Islet precursor cell (in vitro differentiated cells): ENCODE measurements at places on chromosomes 5 and 9.

- no peak for DNase-seq
These were observed 2.3 kb upstream of the POMT1 start for GRCh38 chr9:131500377-131500776.

- DNase-seq: peak; percentile 63
These were observed 946 bp downstream of the ADCY2 start for GRCh38 chr5:7396713-7397454.

DNA sequence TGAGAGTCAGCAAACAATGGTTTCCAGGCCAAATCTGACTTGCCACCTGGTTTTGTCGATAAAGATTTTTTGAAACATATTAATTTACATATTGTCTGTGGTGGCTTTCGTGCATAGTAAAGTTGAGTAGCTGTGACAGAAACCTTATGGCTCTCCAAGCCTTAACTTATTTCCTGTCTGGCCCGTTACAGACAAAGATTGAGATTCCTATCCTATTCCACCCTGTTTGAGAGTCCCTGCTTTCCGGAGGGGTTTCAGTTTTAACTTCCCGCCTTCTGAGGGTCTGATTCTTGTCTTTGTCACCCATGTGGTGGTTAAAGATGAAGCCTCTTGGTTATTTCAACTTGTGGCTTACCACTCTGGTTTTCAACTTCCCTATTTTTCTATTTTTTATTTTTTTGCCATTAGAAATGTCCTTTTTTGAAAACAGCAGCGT is 11.4 kb downstream of the OTULIN start:
- DNase-seq: no peak

DNA sequence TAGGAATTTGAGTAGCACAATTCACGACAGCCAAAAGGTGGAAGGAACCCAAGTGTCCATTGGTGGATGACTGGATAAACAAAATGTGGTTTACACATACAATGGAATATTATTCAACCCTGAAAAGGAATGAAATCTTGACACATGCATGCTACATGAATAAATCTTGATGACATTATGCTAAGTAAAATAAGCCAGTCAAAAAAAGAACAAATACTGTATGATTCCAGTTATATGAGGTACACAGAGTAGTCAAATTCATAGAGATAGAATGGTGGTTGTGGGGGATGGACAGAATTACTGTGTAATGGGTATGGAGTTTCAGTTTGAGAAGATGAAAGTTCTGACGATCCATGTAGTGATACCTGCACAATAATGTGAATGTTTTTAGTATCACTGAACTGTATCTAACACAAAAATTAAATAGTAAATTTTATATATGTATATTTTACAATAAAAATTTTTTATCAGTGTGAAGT is 117.7 kb upstream of the GNA14 start:
- no peak for DNase-seq

GRCh38 chr5:147874910-147875367 is 3.6 kb upstream of the SCGB3A2 start:
- no peak for DNase-seq

DNA sequence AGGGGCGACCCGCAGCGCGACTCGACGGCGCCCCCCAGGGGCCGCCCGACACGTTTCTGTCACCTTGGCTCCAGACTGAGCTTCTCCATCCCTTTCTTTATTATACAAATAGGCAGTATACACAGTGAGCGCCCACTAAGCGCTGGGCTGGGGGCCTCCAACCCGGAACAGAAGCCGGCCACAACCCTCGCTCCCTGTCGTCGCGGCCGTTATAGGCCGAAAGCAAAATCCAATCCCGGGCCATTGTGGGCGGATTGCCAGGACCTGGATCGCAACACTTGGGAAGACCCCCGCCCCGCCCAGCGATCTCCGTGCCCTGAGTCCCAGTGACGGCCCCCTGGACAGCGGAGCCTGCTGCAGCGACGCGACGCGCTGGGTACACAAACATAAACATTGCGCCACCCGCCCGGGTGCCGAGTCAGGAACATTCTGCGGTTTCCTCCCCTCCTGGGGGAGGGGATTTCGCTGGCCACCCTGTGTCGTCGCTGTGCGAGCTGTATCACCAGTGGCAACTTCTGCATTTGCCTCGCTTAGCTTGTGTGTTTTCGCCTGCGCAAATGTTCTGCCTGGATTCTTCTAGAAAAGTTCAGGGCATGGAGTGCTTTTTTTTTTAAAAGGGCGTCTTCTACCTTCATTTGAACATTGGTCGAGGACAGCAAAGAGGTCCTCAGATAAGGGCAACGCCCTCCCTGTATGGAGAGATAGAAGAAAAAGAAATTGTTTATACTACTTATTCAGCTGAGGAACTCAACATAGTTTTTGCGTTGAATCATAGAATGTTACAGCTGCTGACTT is 1.3 kb upstream of the DUSP1 start:
- DNase-seq: peak; percentile 94

- DNase-seq: no peak
These were observed 60.4 kb downstream of the FREM1 start for GRCh38 chr9:14849851-14850250.

DNA sequence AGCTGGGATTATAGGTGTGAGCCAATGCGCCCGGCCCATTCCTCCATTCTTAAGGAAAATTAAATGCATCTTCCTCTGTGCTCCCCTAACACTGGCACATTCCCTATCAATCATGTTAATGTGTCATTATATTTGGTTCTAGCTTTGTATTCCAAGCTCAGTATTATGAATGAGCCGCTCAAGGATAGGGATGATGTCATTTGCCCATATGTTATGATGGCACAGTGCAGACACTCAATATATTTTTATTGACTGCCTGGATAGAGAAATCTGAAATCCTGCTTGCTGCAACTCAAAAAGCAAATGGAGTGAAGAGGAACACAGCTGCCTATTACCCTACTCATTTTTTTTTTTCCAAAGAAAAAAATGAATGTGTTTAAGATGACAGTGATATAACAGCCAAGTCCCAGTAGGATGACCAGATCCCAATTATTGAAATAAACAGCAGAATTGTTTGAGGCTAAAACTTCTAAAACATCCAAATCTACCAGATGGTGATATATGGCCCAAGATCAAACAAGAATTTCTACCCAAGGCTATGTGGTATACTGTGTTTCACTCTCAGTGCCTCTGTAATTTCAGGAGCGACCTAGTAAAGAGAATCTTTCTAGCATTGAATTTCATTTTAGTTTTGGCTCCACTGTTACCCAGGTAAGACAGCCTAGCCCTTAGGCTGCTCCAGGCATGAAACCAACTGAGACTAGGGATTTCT is 16.3 kb downstream of the SUSD1 start:
- DNase-seq: no peak

GRCh38 chr9:4366591-4367330 is 66.9 kb upstream of the GLIS3 start:
- DNase-seq: peak; percentile 68

DNA sequence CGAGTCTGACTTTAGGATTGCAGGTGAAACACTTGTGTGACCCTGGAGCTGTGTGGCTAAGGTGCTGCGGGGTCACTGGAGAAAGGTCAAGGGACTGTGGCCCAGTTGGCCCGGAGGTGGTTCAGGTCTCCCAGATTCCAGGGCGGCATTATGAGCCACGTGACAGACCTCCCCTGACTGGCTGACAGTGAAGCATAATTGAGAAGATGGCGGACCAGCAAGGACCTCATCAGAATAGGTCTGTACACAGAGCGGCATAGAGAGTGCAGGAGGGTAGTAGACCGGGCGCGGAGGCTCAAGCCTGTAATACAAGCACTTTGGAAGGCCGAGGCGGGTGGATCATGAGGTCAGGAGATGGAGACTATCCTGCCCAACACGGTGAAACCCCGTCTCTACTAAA is 815 bp upstream of the ODF2 start:
- no peak for DNase-seq

DNA sequence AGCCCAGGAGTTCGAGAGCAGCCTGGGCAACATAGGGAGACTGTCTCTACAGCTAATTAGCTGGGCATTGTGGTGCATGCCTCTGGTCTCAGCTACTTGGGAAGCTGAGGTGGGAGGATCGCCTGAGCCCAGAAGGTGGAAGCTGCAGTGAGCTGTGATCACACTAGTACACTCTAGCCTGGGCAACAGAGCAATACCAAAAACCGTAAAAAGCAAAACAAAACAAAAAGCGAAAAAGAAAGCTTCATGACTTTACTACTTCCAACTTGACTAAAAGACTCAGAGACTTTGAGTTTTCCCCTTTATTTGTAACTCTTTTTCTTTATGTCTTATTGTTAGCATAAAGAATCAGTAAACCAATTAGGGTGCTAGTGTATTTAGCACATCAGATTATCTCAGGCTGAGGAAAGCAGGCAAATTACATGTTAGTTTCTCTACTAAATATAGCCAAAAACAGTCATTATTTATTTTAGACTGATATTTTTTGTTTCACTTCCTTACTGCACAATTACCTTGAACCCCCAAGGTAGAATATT is 5.4 kb downstream of the RAD17 start:
- DNase-seq: no peak

DNA sequence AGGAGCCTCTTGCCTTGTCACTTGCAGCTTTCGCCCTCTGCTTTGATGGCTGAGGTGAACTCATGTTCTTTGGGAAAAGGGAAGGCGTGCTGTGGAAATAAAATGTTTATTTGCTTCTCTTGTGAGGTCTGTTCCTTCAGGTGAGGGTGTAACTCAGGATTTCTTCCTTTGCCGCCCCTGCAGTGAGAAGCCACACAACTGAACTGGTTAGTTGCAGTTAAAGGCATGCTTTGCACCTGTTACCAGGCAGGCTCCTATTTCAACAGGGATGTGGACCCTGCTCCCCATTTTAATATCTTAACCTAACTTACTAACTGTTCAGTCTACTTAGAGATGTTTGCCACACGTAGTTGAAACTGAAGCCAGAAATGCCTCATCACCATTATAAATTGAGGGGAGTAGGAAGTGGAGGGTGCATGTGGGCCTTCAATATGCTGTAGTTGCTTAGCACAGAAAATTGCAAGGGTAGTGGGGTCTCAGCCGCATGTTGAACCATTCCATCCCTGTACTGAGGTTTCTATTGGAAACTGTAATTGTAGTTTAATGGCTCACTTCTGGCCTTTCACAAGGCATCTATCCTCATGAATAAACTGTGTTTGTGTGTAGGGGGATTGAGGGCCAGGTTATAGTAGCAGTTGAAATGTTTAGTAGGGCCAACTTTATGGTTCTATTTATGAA is 7.9 kb downstream of the RACK1 start:
- DNase-seq: no peak

DNA sequence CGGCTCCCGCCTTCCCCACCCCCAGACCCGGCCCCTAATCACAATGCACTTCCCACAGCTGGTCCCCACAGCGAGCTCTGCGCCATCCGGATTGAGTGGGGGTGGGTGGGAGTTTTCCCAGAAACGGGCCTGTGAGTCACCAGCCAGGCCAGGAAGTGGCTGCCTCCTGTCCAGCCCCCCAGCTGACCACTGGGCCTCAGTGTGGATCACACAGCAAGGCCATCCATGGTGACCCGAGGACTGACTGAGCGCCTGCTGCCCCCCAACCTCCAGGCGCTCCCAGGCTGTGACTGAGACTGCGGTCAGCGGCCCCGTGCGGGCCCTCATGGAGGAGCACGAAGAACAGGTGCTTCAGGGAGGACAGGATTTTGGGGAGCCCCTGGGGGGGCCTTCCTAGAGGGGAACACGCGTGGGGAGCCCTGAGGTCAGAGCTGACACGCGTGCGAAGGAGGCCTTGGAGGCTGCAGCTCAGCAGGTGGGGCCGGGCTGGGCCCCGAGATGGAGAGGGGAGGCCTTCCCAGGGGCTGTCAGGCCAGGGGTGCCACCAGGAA is 48.3 kb upstream of the EGFL7 start:
- DNase-seq: peak; percentile 80

DNA sequence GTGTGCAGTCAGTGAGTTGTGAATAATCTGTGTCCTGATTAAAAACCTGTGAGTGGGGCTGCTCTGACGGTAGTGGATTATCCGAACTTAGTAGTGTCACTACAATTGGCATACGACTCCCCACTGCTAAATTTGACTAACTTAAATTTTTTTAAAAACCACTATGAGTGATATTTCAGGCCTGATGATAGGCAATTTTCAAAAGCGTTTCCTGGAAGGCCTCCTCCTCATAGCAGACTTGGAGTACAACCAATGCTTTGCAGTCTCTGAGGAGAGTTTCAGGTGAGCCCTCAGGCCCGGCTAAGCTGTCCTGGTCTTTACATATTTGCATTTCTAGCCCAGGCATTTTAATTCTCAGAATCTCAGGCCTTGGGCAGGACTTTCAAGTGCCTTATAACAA is 10.8 kb downstream of the BTNL8 start:
- no peak for DNase-seq

DNA sequence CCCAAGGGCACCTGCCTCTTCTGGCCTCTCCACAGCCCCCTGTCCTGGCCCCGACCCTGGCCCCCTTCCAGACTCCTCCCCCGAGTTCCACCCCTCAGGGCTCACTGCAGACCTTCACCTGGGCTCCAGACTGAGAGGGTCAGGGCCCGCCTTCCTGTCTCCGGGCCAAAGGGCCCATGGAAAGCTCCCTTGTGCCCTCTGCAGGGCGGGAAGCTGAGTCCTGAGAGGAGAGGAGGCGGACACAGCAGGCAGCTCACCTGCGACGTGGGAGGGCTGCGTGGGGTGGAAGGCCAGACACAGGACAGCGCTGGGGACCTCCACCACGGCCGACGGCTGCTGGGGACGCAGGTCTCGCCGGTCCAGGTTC is 20.6 kb downstream of the DYNC2I2 start:
- peak; percentile 93 for DNase-seq

- no peak for DNase-seq
These were observed 37.3 kb downstream of the SARDH start for GRCh38 chr9:133700819-133701320.

DNA sequence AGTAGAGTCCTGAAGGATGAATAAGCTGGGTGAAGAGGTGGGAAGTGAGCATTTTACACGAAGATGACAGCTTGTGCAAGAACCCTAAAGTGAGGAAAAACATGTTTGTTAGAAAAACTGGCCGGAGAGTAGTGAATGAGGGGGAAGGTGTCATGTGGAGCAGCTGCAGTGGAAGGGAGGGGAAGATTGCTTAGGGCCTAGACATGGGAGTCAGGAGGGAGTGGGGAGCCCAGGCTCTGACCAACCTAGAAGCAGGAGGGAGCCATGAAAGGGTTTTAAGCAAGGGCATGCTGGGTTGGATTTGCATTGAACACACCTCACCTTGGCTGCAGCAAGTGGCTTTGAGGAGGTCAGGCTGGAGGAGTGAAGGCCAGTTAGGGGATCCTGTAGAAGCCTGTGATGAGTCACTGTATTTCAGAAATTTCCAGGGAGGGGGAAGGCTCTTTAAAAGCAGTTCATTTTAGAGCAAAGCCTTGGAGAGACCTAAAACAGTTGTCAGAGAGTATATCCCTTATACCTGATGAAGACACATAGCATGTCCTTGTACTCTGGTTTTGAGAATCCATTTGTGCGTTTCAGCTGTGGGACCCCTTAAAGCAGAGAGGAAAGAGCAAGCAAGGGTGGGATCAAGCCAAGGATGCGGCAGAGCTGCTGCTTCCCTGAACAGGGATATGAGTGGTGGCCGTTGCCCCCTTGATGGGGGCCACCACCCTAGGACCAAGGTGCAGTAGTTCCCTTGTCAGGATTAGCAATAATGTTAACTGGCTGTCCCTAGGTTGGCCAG is 45.4 kb downstream of the ANGPTL2 start:
- peak; percentile 50 for DNase-seq

- no peak for DNase-seq
These were observed 11.7 kb upstream of the PCDHB1 start for GRCh38 chr5:141039517-141039916.
